ENCODE measurements at places on chromosomes 16 and 17.

DNA sequence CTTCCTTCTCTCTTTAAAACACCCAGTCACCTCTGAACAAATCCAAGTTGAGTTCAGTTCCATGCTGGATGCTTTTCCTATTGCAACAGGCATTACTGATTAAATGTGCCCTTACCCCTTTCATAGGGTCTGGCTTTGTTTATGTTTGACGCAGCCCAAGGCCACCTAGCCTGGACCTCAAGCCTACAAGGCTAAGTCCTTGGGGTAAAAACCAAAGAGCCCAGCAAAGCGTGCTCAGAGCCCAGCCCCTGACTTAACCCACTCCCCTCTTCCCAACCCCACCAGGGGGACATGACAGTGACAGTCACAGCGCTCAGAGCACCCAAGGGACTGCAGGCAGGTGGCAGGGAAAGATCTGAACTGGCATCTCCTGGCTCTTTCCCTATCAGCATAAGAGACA is 200.6 kb downstream of the XYLT1 start:
- DNase-seq: no peak

DNA sequence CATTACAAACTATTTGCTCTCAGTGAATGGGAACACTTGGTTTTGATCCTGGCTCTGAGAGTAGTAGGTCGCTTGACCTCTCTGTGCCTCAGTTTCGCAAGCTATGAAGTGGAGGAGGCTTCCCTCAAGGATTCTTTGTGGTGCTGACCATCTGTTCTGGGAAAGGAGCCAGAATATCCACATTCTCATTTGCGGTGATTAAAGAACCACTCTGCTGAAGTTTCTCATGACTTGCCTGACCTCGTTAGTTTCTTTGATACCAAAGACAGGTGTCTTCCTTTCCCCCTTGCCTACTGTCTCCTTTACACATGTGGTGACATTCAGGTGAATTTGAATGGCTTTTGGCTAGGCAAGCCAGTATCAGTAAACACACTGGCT is 116.0 kb downstream of the SNX29 start:
- no peak for DNase-seq

DNA sequence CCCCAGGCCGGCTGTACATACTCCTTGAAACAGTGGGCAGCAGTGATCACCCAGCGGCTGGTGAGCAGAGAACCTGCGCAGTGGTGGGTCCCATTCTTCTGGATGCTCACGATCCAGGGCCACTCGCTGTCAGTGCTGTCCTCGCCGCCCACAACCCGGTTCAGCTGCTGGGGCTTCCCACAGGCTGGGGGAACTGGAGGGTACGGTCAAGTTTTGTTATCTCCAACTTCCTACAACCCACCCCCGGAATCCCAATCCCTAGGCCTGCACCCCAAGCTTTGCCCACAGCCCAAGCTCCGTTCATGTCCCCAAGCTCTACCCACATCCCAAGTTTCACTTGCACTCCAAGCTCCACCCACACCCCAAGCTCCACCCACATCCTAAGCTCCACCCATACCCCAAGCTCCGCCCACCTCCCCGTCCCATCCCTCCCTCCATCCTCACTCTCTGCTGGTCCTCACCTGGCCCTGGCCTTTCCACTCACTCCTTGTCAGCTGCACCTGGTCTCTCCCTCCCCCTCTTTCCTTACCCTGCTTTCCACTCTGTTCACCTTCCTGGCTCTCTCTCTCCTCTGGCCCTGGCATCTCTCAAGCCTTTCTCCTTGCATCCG is 1.8 kb downstream of the PRSS22 start:
- DNase-seq: no peak

DNA sequence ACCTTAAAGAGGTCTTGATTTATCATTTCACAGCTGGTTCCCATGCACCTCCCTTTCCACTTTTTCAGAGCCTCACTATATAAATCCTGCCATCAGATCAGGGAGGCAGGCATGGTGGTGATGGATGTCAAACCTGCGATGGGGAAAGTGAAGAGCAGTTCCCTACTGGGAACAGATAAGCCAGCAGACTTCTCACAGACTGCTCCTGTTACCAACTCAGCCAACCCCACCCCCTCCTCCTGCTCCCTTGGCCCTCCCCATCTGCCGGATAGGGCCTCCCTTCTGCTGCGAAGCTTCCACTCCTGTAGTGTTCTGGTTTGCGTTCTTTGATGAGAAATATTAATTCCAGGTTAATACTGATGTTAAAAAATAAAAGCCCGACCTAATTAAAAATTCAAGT is 232.1 kb downstream of the STX8 start:
- DNase-seq: no peak

- DNase-seq: no peak
These were observed 67.1 kb downstream of the ENGASE start for GRCh38 chr17:79141578-79142355.

DNA sequence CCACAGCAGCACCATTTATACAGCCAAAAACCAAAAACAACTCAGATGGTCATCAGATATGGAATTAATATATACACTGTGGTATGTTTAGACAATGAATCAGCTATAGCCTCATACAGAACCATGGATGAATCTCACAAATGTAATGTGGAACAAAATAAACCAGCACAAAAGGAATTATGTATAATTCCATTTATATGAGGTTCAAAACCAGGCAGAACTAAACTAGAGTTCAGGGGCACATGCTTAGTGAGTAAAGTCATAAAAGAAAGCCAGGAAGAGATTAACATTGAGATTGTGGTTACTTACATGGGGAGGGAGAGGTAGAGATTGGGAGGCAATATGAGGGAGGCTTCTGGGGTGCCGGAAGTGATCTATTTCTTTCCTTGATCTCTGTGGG is 231.1 kb downstream of the COPRS start:
- DNase-seq: no peak

GRCh38 chr17:81050645-81051625 is 16.0 kb downstream of the BAIAP2 start:
- no peak for DNase-seq

- DNase-seq: no peak
These were observed 5.7 kb downstream of the SNAI3 start for GRCh38 chr16:88680554-88681083.

GRCh38 chr17:27644586-27644985 is 13.6 kb downstream of the LGALS9 start:
- no peak for DNase-seq

GRCh38 chr16:51655249-51655648 is 504.2 kb upstream of the SALL1 start:
- DNase-seq: no peak

DNA sequence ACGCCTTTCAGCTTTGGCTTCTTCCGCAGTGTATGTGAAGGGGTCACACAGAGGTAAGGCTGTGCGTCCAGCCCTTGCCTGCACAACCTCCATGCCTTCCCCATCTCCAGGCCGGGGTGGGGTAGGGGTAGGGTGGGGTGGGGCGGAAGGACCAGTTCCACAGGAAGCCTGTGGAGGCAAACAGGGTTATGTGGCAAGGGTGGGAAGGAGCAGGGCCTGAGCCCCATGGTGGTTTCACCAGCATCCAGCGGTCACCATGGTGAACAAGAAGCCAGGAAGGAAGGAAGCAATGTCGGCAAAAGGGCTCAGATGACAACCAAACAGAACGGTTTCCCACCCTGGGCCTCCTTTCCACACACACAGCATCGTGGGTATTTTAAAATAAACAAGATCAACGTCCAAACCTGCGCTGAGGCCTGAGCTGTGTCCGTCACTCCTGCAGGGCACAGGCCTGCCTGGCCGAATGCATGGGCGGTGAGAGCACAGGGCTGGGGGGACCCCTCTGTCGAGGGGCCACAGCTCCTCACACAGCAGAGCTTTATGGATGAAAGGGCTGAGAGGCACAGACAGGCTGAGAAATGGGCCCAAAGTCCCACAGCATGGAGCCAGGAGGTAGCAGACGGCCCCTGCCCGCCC is 80.5 kb downstream of the ZNF778 start:
- DNase-seq: no peak

DNA sequence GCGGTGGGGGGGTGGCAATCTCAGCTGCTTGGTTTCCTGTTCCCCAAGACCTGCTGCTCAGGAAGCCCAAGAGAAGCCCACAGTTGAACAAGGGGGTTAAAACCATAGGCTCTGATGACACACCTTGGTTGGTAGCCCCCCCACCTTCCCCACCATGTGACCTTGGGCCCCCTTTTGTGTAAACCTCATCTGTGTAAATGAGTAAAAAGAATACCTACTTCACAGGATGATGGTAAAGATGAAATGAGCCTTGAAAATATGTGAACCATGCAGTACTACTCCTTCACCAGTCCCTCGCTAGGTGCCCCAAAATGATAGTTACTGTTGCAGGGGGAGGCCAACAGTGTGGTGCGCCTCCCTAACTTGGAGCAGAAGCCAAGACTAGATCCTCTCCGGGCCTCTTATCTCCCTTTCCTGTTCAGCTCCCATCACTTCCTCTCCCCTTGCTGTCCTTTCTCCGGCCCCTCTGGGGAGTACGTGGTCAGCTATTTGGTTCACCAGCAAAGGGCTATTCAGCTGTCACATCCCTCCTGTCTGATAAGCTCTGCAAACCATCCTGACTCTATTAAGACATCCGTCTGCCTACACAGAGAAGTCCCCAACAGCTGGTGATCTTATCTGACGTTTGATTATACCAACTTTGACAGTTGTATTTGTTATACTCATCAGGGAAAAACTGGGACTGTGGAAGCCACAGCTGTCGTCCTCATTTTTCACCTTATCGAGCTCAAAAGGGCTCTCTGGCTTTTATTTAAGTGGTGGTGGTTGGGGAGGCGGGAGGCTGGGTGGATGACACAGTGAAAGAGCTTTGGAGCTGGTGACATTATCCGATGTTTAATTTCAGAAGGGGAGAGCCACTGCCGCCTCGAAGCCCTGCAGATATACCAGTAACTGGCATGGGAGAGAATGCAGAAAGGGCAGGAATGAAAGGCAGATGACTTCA is 19.9 kb downstream of the DCAKD start:
- DNase-seq: no peak

DNA sequence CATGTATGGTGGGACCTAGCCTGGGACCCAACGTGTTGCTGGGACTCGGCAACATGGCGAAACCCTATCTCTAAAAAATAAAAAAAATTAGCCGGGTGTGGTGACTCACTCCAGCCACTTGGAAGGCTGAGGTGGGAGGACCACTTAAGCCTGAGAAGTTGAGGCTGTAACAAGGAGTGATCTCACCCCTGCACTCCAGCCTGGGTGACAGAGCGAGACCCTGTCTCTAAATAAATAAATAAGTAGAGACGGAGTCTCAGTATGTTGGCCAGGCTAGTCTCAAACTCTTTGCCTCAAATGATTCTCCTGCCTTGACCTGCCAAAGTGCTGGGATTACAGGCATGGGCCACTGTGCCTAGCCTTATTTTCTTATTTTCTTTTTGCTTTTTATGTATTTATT is 10.1 kb upstream of the CNP start:
- no peak for DNase-seq

DNA sequence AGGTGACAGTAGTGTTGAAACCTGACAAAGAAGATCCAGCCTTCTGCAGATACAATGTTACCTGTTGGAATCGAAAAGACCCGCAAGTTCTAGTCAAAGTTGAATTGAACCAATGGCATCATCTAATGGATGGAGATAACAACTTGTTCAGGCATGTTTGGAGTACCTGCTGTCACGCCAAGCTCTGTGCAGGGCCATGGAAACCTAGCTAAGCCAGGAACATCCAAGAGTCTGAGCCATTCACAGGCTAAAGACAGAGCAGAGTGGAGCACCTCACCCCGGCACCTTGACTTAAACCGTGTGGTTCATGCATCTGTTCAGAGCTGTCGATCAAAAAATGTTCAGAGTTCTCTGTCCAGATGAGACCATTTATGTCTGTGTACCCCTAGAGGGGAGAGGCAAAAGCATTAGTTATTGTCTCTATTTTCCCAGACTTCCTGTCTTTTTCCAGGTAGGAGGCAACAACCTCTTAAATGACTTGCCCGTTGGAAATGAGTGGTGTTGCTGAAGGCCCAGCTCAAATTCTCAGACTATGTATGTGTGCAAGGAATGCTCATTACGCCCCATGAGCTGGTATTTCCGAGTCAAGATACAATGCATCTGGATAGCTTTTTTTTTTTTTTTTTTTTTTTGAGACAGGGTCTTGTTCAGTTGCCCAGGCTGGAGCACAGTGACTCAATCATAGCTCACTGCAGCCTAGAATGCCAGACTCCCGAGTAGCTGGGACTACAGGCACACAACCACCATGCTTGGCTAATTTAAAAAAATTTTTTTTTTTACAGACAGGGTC is 44.9 kb upstream of the XYLT1 start:
- DNase-seq: no peak

- DNase-seq: no peak
These were observed 130.9 kb downstream of the RPTOR start for GRCh38 chr17:80675438-80676095.

DNA sequence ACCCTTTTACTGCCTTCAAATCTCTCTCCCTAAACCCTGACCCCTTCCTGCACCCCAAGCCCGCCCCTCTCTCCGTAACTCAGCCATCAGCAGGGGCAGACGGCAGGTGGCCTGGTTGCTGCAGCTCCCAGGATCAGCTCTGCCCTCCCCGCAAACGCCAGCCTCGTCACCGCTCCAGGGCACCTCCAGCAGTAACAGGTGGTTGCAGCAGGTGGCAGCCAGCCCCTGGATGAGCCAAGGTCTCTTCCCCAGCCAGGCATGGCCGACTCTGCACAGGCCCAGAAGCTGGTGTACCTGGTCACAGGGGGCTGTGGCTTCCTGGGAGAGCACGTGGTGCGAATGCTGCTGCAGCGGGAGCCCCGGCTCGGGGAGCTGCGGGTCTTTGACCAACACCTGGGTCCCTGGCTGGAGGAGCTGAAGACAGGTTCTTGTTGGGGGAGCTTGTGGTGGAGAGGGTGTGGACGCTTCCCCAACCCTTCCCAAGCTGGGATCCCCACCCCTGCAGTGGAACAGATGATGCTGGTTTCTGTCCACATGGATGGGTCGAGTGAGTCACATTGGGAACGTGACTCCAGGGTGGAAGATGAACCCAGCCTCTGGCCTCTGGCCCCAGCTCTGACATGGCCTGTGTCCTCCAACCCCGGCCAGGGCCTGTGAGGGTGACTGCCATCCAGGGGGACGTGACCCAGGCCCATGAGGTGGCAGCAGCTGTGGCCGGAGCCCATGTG is 558 bp downstream of the HSD3B7 start:
- no peak for DNase-seq

GRCh38 chr17:58253082-58253481 is 14.7 kb downstream of the LPO start:
- DNase-seq: no peak

DNA sequence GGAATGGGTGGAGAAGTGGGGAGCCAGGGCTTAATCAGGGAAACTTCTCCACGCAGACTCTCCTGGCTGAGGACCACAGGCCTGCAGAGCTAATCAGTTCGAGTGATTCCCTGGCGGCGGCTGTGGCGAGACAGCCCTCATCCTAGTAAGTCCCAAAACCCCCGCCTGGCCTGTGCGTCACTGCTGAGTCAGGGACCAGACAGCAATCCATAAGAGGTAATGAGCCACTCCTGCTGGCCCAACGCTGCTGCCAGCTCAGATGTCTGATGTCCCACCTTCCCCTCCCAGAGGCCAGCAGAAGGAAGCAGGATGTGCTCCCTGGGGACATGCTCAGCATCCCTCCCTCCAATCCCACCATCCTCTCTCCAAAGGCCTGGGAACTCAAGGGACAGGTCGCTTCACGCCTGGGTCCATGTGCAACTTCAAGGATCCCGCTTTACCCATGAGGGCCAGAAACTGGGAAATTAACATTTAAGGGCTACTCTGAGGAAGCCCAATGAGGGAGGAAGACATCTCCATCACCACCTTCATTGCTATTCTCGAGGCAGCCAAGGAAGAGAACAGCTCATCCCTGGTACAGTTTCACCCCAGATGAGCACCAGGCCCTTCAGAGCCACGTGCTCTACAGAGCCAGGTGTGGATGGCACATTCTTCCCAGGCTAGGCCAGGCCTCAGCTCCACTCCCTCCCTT is 7.9 kb downstream of the ACLY start:
- DNase-seq: no peak

- DNase-seq: no peak
These were observed at the start of gene ITGAE for GRCh38 chr17:3800362-3801271. Gene ITGAE (minus strand): TSS chr17:3801188. CDS start chr17:3801144, 44 bp downstream.

- DNase-seq: no peak
These were observed 14.9 kb upstream of the B4GALNT2 start for GRCh38 chr17:49117587-49118230.

Measured in stimulated activated naive CD8-positive, alpha-beta T cell treated with anti-CD3 and anti-CD28 coated beads, Interleukin-15, amount 100 ng/mL, for 72 hours (primary cell).